Foreskin keratinocyte (primary cell): ENCODE measurements at places on chromosomes 11 and 22. TPM values are rescaled to one million over a fixed set of nuclear protein-coding genes. Genes with fewer than 3 reads are reported as not detected.

The MFRP gene
- not detected in 2 replicates for total RNA-seq

DNA sequence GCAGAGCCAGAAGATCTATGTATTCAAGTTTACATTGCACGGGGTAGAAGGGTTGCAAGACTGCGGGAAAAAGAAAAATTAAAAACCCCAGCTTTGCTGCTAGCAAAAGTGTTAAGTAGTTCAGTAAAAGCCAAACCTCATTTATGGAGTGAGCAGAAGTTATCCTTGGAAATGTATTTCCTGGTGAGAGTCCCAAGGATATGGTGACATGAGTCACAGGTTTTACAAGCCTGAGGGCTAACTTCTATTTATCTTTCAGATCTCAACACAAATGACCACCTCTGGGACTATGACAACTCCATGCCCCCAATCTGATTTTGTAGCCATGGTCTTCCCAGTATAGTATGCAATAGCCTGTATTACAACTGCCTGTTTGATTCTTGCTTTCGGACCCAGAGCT is 26.1 kb downstream of the ABTB2 start:
- no peak for DNase-seq

DNA sequence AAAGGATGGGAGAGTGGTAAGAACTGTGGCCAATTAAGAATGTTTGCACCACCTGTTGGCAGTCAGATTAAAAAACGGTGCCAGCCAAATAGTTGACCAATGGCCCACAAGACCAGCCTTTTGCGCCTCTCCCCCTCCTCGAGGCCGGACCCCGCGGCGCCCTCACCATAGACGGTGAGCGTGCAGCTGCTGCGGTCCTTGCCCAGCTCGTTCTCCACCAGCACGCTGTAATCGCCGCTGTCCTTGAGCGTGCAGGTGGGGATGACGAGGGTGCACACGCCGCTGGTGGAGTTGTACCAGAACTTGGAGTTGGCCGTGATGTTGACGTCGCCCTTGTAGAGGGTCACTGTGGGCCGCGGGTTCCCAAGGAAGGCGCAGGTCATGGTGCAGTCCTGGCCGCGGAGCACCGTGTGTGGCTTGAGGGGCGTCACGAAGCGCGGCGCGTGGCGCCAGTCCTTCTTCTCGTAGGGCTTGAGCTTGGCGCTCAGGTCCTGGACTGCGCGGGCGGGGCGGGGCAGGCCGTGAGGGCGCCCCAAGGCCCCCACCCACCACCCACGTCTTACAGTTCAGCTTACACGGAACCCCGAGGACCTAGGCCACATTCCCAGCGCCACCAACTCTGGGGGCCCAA is 7.2 kb downstream of the TMEM86A start:
- no peak for DNase-seq

GRCh38 chr11:42329929-42330565 is 870.6 kb upstream of the LRRC4C start:
- DNase-seq, result peak; percentile 96

DNA sequence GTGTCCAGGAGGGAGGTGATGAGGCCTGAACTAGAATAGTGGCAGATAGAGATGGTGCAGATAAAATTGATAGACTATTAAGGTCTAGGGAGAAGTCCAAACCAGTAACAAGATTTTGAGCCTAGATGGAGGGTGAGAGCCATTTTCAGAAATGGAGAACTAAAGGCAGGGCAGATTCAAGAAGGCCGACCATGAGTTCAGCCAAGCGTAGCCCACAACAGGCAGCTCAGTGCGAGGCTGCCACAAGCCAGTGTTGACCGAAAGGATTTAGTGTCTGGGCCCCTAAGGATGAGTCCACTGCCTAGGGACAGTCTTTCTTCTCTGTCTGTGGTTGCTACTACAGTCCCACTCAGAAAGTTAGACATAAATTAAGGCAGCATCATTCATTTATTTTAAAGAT is 51.7 kb downstream of the PPP2R1B start:
- no peak for DNase-seq

DNA sequence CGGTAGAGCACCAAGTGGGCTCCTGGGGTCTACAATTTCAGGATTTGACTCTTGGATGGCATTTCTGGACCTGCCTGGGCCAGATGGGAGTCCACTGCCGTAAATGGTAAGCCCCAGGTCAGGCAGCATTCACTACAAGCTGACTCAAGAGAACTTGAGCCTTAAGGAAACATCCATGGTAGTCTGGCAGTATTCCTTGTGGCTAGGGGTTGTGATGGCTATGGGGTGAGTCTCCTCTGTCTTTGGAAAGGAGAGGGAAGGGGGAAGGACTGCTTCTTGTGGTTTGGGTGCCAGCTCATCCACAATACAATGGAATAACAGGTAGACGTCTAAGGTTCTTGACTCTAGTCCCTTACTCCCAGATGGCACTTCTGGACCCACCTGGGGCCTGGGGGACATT is 32.3 kb upstream of the POU2AF2 start:
- peak; percentile 45 for DNase-seq

DNA sequence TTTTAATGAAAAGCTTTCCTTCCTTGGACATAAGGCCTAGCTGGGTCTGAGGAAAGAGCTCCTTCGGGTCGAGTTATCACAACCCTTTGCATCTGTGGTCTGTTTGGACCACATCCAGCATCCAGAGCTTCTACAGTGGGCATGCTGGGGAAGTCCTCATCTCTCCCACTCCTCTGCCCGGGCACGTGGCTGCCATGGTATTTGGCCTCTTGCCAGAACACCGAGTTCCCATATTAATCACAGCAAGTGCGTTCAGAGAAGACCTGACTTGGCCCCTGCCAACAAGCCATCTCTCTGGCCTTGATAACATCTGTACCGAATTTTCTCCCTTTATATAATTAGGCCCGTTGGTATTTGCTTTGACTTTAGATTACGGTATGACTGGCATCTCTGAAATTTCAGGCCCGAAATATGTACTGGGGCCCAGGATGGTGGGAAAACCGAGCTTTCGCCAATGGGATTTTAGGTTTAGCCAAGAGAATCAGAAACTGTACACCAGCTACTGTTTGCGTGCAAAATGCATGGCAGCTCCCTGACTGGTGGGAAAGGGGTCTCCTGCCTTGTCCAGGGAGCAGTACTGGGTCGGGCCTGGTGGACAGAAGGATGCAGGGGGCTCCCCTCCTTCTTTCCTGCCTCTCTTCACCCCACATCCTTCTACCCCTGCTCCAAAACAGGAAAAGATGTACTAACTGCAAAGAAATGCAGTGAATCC is 90.0 kb downstream of the MICAL2 start:
- DNase-seq, result no peak

The FAM181B gene
- total RNA-seq, result 0.07 and 0.21 TPM in 2 replicates

The RPS3 gene
- total RNA-seq, result 2,535 and 3,000 TPM in 2 replicates

DNA sequence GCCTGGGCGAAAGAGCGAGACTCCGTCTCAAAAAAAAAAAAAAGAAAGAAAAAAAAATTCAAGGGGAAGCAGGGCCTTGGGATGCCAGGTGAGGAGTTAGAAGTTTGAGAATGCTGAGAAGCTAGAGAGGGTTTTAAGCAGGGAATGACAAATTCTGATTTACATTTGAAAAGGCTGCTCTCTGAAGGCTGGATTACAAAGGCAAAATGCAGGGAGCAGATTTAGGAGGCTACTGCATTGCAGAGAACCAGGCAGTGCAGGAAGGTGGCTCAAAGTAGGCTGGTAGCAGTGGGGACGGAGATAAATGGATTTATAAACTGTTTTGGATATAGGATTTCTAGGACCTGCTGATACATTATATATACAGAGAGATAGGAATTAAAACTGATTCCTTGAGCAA is 66.6 kb downstream of the KCNC1 start:
- DNase-seq, result no peak

The POU2AF1 gene
- not detected in 2 replicates for total RNA-seq

DNA sequence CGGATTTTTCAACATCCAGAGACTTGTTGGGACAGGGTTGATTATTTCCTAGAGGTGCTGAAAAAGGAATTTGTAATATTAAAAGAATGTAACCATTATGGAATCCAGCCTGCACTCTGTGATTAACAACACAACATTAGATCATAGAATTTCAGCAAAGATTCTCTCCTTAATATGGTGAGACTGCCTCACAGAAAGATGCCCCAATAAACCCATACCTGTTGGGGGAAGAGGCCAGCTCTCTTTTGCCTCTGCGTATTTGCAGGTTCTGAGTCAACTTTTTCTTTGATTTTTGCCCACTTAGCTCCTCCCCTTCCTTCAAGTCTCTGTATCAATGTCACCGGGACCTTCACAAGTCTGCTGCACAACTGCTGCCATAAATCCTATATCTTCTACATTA is 12.4 kb upstream of the MTMR3 start:
- peak; percentile 84 for DNase-seq

The BTBD18 gene
- not detected in 2 replicates for total RNA-seq

DNA sequence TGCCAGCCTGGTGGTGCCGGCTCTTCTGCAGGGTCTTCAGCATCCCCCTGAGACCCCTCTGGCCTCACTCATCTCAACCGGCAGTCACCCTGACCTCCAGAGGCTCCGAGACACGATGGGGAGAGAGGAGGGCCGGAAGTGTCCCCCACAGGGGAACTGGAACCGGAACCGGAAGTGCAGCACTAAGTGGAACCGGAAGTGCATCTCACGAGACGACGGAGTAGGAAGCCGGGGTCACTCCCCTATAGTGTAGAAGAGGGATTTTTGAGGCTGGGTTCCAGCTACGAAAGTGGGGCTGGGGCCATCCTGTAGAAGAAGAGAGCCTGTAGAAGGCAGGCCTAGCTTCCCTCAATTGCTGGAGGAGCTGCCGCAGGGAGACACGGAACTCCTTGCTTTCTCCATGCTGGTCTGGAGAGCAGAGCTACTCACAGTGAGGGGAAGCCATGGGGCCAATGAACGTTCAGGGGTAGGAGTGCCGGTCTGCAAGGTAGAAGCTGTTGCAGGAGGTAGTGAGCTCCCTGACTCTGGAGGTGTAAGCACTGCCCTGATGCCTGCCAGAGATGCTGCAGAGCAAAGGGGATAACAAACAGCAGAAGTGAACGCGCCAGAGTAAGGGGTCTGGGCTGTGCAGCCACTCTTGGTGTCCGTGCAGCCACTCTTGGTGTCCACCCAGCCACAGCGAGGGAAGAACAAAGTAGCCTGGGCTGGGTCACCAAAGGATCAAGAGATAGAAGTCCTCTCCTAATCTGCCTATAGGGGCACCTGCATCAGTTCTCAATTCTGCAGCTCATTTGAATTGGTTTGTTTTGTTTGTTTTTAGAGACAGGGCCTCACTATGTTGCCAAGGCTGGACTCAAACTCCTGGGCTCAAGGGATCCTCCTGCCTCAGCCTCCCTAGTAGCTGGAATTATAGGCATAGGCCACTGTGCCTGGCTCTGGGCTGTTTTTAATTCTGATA is 21.9 kb downstream of the SCUBE1 start:
- DNase-seq, result no peak

- DNase-seq, result no peak
These were observed 18.4 kb downstream of the PHF21A start for GRCh38 chr11:46102843-46103242.

- DNase-seq, result no peak
These were observed 45.8 kb upstream of the TH start for GRCh38 chr11:2217211-2218030.

- no peak for DNase-seq
These were observed 31.6 kb downstream of the TPST2 start for GRCh38 chr22:26558248-26558895.

The SERGEF gene
- 27.8 and 31.2 TPM in 2 replicates for total RNA-seq

The EIF3L gene
- 346 and 417 TPM in 2 replicates for total RNA-seq

GRCh38 chr11:72524711-72525110 is 90.4 kb upstream of the CLPB start:
- no peak for DNase-seq

- no peak for DNase-seq
These were observed 1.1 kb downstream of the IGF2 start for GRCh38 chr11:2138068-2138430.

The MRGPRX4 gene
- total RNA-seq, result not detected in 2 replicates

The GAL3ST1 gene
- total RNA-seq, result not detected in 2 replicates

GRCh38 chr22:49959782-49960158 is 802 bp upstream of the PIM3 start:
- DNase-seq, result no peak

The ASRGL1 gene
- 0.18 and 0.20 TPM in 2 replicates for total RNA-seq

- no peak for DNase-seq
These were observed 444.4 kb downstream of the BUD13 start for GRCh38 chr11:116328391-116328790.

- no peak for DNase-seq
These were observed 125.8 kb upstream of the POU2AF2 start for GRCh38 chr11:111119751-111120150.

DNA sequence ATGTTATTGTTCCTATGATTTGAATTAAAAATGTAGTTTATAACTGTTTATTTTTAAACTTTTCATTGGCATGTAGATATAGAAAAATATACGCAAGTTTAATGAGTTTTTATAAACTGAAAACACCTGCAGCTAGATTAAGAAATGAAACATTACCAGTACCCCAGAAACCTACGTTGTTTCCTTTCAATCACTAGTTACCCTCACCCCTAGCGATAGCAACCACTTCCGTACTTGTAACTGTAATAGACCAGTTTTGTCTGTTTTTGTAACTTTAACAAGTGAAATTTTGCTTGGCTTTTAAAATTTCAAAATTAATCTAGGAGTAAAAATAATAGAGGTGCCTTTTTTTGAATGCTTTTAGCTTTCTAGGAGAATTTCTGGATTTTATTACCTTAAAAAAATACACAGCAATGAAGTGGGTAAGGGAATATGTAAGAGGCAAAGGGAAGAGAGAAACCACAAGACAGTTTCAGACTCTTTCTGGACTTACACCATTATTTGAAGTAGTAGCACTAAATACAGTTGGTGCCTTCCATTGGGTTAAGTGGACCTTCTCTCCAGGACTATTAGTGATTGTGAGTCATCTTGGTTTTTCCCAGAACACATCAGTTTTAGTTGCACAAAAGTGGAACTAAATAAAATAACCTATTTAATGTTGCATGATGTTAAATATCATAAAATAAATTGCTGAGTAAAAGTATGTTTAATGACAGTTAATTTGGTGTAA is 18.7 kb upstream of the NAT10 start:
- no peak for DNase-seq

The CDPF1 gene
- total RNA-seq, result 7.5 and 8.0 TPM in 2 replicates

GRCh38 chr22:45303181-45303580 is 6.6 kb upstream of the FAM118A start:
- peak; percentile 16 for DNase-seq

The PIWIL4 gene
- total RNA-seq, result 0.35 and 0.41 TPM in 2 replicates

- no peak for DNase-seq
These were observed at the start of gene ANO9 for GRCh38 chr11:441418-442274. Gene ANO9 (minus strand): TSS chr11:442011. CDS start chr11:441926, 85 bp downstream.

DNA sequence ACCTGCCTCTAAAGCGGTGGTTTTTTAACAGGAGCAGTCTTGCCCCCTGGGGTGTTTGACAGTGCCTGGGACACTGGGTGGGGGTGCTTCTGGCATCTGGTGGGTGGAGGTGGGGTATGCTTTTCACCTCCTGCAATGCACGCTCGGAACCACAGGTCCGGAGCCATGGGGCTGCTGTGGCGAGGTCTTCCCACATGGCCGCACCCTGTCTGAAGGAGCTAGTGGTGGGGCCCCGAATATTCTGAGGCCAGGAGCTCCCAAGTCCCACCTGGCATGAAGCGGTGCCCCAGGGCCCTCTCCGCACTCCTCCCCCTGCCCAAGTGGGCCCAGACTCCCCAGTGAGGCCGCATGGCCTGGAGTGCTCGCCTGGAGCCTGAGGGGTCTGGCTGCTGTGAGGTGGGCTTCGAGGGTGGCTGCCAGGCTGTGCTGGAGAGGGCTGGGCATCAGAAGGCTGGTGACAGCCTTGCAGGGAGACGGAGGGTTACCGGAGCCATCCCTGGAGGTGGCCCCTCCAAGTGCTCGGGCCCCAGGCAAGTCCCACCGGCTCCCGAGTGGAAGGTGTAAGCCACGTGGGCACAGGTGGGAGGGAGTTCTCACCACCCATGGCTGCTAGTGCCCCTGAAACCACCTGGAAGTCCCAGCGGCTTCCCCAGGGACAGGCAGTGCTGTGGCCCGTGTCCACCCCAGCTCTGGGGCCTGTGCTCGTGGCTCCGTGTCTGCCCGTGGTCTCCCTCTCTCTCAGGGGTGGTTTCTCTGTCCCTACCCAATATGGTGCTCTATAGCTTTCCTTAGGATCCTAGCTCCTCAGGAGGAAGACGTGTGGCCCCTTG is 15.1 kb downstream of the TBX1 start:
- no peak for DNase-seq
